ENCODE measurements at places on chromosomes 7 and 10.
A peak's percentile ranks its signal among the peaks of the same experiment; 100 is the strongest.

GRCh38 chr7:106515321-106515720 lies 145.6 kb downstream of the CCDC71L start:
- H3K4me3 ChIP-seq = no peak overlapping the region
- H3K27me3 ChIP-seq = no peaks in the 10 kb centered on the region
- no peaks in the 10 kb centered on the region for H3K36me3 ChIP-seq
- H3K4me1 ChIP-seq = no peaks in the 10 kb centered on the region

GRCh38 chr7:118836933-118837332 lies 612.4 kb downstream of the ANKRD7 start:
- no peak overlapping the region for H3K4me3 ChIP-seq
- H3K27ac ChIP-seq = no peak overlapping the region
- H3K4me1 ChIP-seq = no peaks in the 10 kb centered on the region
- H3K36me3 ChIP-seq = no peaks in the 10 kb centered on the region
- H3K27me3 ChIP-seq = no peaks in the 10 kb centered on the region
- DNase-seq = no peak

GRCh38 chr10:78419481-78420265 lies 386.0 kb downstream of the RPS24 start:
- H3K4me1 ChIP-seq = no peaks in the 10 kb centered on the region
- H3K4me3 ChIP-seq = no peak overlapping the region

DNA sequence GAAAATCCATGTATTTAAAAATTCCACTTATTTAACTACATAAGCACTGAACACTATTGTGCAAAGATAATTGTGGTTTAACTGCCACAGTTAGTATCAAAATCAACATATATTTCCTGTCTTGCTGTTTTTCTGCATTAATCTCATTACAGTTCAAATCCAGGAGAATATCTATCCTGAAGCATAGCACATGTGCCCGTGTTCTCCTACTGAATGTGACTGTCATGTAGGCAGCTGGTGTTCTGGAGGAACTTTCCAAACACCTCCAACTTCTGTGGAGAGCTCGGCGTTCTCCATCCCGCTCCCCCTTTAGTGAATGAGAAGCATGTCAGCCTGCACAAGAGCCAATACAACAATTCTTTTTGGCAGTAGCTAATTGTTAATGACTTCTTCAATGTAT lies 76.4 kb upstream of the IKZF1 start:
- H3K4me1 ChIP-seq = no peaks in the 10 kb centered on the region
- H3K36me3 ChIP-seq = no peaks in the 10 kb centered on the region

- no peak overlapping the region for H3K4me3 ChIP-seq
- DNase-seq = no peak
- H3K36me3 ChIP-seq = no peaks in the 10 kb centered on the region
- H3K27ac ChIP-seq = no peak overlapping the region
- H3K27me3 ChIP-seq = no peaks in the 10 kb centered on the region
Measured at GRCh38 chr7:133674079-133674763, 421.3 kb downstream of the EXOC4 start.

DNA sequence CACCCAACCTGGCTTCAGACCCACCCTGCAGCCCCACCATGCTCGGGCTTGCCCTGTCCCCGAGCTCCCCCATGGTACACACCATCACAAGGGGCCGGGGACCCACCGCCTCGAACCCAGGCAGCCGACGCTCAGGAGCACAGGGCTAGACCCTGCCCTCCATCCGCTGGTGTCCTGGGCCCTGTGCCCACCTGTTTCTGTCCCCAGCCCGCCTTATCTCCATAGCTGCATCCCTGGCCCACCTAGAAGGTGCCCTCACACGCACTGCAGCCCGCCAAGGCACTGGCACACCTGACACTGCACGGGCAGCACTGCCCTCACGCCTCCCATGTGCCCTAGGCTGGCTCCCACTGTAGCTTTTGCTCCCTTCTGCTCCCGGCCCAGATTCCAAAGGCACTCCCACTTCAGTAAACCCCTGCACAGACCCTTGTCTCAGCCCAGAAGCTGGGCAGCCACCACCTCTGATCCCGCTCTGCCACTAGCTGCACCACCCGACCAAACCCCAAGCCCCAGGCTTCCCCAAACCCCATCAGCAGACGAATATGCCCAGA lies 17.1 kb downstream of the YKT6 start:
- no peaks in the 10 kb centered on the region for H3K27me3 ChIP-seq
- H3K27ac ChIP-seq = no peak overlapping the region
- H3K4me3 ChIP-seq = no peak overlapping the region
- no peak for DNase-seq

GRCh38 chr10:44818041-44818649 lies 93.0 kb upstream of the TMEM72 start:
- peaks cover 7% of the 10 kb centered on the region for H3K4me1 ChIP-seq
- DNase-seq = no peak
- peak overlapping the region; percentile 51 for H3K27ac ChIP-seq

GRCh38 chr10:111290649-111291048 lies 213.8 kb downstream of the ADRA2A start:
- H3K4me1 ChIP-seq = no peaks in the 10 kb centered on the region
- H3K36me3 ChIP-seq = no peaks in the 10 kb centered on the region
- no peaks in the 10 kb centered on the region for H3K27me3 ChIP-seq
- H3K27ac ChIP-seq = no peak overlapping the region
- no peak overlapping the region for H3K4me3 ChIP-seq

DNA sequence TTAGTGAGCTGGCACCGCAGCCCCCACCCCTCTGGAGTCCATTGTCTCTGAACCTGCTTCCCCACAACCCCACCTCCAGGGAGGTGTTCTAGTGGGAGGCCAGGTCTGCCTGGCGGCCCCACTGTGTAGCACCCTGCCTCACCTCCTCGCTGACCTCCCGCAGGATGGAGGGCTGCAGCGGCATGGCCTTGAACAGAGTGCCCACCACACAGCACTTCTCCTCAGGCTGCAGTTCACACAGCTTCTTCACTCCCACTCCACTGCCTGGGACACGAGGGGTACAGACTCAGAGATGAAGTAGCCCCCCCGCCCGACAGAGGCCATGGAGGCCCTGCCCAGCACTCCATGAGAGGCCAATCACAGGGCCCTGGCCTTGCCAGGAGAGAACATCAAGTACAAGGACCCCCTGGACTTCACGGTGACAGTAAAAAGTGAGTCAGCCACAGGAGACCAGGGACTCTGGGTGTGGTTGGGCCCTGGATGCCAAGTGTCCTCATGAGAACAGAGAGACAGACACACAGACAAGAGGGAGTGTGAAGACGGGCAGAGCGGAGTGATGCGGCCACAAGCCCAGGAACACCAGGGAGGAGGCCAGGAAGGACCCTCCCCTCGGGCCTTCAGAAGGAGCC lies 5.4 kb downstream of the POLD2 start:
- H3K36me3 ChIP-seq = peaks cover 60% of the 10 kb centered on the region
- no peak overlapping the region for H3K4me3 ChIP-seq
- no peaks in the 10 kb centered on the region for H3K27me3 ChIP-seq
- H3K4me1 ChIP-seq = peaks cover 25% of the 10 kb centered on the region
- H3K27ac ChIP-seq = no peak overlapping the region

- H3K36me3 ChIP-seq = no peaks in the 10 kb centered on the region
- H3K27ac ChIP-seq = no peak overlapping the region
- no peaks in the 10 kb centered on the region for H3K4me1 ChIP-seq
- no peak overlapping the region for H3K4me3 ChIP-seq
Measured at GRCh38 chr7:137196648-137197047, 146.9 kb downstream of the PTN start.

DNA sequence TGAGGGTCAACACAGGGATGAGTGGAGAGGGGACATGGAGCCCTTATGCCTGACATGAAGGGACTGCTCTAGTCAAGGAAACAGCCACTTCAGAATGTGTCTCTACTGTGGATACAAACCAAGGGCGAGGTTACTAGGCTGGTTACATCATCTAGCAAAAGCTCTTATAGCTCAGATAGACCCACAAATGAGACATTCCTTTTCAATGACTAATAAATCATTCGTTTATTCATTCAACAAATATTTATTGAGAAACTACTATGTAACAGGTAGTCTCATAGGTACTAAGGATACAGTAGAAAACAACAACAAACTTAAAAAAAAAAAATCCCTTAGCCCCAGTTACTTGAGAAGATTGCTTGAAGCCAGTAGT lies 219.5 kb downstream of the KIAA1217 start:
- no peak overlapping the region for H3K4me3 ChIP-seq
- peaks cover 12% of the 10 kb centered on the region for H3K4me1 ChIP-seq
- no peak overlapping the region for H3K27ac ChIP-seq
- no peaks in the 10 kb centered on the region for H3K27me3 ChIP-seq

DNA sequence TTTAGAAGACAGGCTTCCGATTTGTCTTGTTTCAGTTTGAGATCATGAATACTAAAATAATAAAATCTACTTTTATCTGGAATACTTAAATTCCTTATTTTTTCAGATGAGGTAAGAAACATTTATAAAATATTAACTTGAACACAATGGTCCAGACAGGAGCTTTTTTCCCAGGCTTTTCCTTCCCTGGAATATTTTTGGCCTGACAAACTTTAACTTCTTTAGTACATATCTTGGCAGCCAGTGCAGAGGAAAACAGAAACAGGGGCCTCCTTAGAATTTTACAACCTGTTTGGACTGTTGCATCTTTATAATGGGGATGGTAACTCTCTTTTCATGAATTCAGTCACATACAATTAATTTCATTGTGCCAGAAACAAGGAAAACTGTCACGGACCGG lies 41.4 kb downstream of the NRP1 start:
- no peak overlapping the region for H3K4me3 ChIP-seq
- no peaks in the 10 kb centered on the region for H3K36me3 ChIP-seq
- H3K4me1 ChIP-seq = peaks cover 39% of the 10 kb centered on the region
- H3K27ac ChIP-seq = peak overlapping the region; percentile 23
- no peak for DNase-seq

Data from vagina (tissue), 2 donors.